ENCODE measurements at places on chromosomes 2 and 18.

- no peak for DNase-seq
Observed at GRCh38 chr2:216169087-216169486, 59.9 kb downstream of the XRCC5 start.

- DNase-seq, result no peak
Observed at GRCh38 chr18:46346896-46347630, 242.9 kb downstream of the HAUS1 start.

GRCh38 chr2:15645720-15646385 lies 54.2 kb downstream of the DDX1 start:
- DNase-seq, result no peak

GRCh38 chr2:26072925-26073768 lies 39.3 kb downstream of the RAB10 start:
- no peak for DNase-seq

GRCh38 chr2:59233920-59234319 lies 992.8 kb upstream of the FANCL start:
- DNase-seq, result no peak

DNA sequence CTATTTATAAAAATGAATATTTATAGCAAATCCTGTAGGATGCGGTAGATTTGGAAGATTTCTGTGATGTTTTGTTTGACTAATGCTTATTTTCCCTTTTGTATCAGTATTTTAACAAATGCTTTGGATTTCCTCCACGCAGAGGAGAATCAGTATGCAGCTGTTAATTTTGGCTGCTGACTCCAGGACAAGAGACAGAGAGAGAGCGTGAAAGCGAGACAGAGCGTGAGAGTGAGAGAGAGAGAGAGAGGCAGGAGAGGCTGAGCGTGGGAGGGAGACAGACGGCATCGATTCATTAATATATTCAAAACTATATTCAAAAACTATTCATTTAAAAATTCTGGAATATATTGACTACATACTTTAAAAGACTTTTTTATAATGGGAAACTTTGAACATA lies 62.5 kb downstream of the RRM2 start:
- DNase-seq, result no peak

GRCh38 chr2:10245021-10245420 lies 57.7 kb upstream of the HPCAL1 start:
- no peak for DNase-seq

GRCh38 chr2:145380436-145381017 lies 860.6 kb upstream of the ZEB2 start:
- no peak for DNase-seq

DNA sequence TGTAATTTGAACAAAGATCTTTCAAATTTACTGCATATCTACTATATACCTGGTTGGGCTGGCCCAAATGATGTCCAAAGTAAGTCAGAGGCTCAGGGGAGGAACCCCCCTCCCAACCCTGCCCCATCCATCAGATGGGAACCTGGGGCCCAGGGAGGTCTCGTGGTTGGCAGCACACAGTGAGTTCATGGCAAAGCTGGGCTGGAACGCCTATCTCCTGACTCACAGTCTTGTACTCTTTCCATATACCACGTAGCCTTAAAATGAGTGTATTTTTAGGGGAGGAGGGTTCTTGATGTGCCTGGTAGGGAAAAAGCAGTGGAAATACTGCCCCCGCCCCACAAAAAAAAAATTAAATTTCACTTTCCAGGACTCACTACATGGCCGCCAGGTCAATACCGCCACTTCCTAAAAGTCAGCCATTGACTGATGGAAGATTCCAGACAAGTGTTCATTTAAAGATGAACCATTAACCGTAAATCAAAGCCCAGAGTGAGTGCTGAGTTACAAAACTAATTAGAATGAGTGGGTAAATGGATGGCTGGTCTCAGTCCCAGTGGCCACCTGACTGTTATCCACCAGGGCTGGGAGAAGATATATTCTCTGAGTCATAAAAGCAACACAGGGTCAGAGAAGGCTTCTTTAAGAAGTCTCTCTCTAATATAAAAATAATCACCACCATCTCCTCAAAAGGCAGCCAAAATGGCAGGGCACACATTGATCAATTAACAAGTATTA lies 80.5 kb downstream of the ZBTB7C start:
- DNase-seq, result no peak

DNA sequence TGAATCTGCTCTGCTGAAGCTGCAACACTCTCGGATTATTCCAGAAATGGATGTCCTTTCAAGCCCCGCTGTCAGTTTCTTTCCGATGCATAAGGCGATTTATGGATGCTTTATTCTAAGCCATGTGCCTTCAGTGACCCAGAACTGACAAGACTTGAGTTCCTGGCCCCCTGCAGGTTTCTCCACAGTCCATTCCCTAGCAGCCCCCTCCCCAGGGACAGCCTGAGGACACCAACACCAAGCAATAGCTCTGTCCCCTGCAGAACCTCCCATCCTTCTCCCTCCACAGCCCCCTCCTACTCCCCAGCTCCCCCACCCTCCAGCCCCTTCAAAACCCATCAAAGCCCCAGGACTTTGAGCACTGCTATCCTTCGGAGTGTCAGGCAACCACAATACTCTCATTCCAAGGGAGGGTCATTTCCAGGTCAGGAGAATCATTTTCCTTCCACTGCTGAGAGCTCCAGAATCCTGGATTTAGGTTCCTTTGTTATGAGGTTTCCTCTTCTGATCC lies 24.6 kb upstream of the SPP2 start:
- DNase-seq, result no peak

GRCh38 chr2:182980115-182980514 lies 58.1 kb downstream of the NCKAP1 start:
- DNase-seq, result peak; percentile 62

DNA sequence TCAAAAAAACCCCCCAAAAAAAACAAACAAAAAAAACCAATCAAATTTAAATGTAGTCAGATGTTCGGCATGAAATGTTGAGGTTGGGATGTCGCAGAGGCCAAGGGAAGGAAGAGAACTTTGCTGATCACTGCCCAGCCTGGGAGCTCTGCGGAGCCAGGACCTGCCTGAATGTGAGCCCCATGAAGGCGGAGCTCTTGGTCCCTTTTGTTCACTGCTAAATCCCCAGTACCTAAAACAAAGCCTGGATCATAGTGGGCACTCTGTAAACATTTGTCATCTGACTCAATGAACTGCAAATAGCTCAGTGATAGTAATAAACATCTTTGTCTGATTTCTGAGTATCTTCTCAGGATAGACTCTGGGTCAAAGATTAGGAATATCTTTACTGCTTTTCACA lies 64.0 kb downstream of the NGEF start:
- DNase-seq, result no peak

GRCh38 chr2:102950371-102950946 lies 188.6 kb downstream of the TMEM182 start:
- no peak for DNase-seq

- DNase-seq, result no peak
Observed at GRCh38 chr18:58871514-58872420, 7.1 kb downstream of the ZNF532 start.

DNA sequence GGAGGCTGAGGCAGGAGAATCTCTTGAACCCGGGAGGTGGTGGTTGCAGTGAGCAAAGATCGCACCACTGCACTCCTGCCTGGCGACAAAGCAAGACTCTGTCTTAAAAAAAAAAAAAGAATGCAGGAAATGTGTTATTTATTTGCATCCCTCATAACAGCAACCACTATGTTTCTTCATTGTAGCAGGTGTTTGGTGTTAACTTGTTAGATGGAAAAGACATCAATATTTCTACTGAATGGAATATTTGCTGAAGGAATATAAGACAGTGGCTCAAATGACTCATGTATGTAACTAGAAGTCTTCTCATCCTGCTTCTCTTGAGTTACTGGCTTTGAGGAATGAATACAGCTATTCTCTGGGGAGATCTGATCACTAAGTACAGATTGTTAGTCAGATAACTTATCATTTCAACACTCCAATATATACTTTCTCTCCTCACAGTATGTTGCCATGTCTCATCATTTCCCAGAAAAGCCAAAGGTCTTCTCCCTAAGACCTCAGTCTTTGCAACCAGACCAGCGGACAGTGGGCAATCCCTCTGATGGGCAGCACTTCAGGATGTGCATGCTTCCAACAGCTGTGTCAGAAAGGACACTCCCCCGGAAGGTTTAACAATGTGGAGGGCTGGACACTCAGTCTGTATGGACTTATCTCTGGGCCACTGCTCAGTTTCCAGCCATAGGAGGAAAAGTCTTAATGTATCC lies 104.4 kb upstream of the STK17B start:
- no peak for DNase-seq

DNA sequence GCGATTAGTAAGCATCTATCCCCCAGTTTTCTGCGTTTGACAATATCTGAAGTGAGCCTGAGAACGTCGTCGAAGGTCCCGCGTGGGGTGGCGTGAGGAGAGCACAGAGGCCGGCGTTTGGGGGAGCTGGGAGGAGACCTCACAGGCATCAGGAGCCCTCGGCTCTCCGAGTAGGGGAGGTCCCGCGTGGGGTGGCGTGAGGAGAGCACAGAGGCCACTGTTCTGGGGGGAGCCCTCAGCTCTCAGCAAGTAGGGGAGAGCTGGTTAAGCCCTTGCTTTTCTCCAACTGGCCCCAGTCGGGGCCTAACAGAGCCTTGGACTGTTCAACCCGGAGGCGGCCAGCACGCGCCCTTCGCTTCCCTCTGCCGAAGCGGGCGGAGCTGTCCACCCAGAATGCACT lies 134.3 kb downstream of the NFATC1 start:
- no peak for DNase-seq

GRCh38 chr2:176473177-176473576 lies 203.9 kb downstream of the MTX2 start:
- no peak for DNase-seq

GRCh38 chr2:46914578-46915230 lies 902 bp downstream of the MCFD2 start:
- no peak for DNase-seq

GRCh38 chr2:72998724-72999123 lies 72.8 kb downstream of the SFXN5 start:
- no peak for DNase-seq

- DNase-seq, result no peak
Observed at GRCh38 chr2:10654069-10654468, 35.7 kb downstream of the NOL10 start.

- no peak for DNase-seq
Observed at GRCh38 chr2:233013027-233013461, at the start of gene NGEF. TSS of gene NGEF (minus strand) at chr2:233013256. CDS start at chr2:232974890, 38,366 bp downstream.

DNA sequence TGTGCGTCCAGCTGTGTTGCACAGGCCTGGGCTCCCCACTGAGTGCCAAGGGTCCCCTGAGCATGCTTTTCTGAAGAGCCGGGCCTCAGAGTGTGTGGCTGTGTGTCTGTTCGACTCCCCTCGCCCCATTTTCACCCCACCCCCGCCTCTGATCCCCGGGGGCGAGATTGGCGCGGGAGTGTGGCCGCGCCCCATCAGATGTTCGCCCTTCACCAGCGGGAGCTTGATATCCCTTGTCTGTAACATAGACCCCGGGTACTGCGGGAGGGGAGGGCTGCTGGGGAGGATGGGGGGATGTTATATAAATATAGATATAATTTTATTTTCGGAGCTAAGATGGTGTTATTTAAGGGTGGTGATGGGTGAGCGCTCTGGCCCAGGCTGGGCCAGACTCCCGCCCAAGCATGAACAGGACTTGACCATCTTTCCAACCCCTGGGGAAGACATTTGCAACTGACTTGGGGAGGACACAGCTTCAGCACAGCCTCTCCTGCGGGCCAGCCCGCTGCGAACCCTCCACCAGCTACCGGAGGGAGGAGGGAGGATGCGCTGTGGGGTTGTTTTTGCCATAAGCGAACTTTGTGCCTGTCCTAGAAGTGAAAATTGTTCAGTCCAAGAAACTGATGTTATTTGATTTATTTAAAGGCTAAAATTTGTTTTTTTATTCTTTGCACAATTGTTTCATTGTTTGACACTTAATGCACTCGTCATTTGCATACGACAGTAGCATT lies 1.5 kb downstream of the RHOB start:
- DNase-seq, result no peak

GRCh38 chr18:28457784-28458183 lies 280.9 kb upstream of the CDH2 start:
- DNase-seq, result no peak

- DNase-seq, result no peak
Observed at GRCh38 chr2:99598441-99598840, 108.6 kb upstream of the REV1 start.

DNA sequence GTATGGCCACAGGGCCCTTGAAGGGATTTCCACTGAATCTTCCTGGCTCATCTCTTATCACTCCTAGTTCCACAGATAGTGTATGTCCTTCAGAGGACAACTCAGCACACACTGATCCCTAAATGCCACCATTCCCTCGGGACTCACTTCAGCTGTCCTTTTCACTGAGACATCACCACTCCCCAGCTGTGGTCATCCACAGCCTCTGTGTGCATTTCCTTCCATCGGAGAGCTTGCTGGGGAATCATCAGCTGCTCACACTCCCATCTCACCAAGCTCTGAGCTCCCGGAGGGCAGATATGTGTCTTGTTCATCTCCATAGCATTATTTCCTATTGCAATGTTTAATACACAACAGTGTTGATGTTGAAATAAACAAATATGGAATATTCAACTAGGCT lies 759.5 kb downstream of the RNF144A start:
- no peak for DNase-seq

GRCh38 chr18:6589923-6590322 lies 139.6 kb upstream of the ARHGAP28 start:
- no peak for DNase-seq

DNA sequence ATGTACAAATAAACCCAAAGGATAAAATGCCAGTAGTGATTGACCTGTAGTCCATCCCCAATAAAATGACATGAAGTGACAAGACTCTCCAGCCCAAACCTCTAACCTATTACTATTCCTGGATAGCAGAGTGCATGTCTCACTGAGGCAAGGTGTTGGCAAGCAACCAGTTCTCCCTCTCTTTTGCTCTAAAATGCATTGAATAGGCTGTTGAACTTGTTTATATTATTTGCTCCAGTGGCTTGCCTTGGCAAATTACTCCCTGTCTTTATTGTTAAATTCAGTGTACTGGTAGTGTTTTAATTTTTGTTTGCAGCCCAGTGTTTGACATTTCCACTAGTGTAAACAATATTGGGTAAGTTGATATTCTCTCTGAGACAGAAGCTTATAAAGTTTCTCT lies 70.5 kb downstream of the CSRNP3 start:
- DNase-seq, result peak; percentile 75

DNA sequence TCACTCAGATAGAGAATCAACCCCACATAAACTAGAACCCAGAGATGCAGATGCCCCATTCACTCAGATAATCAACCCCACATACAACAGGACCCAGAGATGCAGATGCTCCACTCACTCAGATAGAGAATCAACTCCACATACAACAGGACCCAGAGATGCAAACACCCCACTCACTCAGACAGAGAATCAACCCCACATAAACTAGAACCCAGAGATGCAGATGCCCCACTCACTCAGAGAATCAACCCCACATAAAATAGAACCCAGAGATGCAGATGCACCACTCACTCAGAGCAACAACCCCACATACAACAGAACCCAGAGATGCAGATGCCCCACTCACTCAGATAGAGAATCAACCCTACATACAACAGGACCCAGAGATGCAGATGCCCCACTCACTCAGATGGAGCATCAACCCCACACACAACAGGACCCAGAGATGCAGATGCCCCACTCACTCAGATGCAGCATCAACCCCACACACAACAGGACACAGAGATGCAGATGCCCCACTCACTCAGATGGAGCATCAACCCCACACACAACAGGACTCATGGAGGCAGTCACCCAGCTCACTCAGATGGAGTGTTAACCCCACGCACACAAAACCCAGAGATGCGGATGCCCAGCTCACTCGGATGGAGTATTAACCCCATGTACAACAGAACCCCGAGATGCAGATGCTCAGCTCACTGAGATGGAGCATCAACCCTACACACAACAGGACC lies 11.7 kb downstream of the TMEM18 start:
- DNase-seq, result no peak
